ENCODE measurements at places on chromosomes 11 and 22.

DNA sequence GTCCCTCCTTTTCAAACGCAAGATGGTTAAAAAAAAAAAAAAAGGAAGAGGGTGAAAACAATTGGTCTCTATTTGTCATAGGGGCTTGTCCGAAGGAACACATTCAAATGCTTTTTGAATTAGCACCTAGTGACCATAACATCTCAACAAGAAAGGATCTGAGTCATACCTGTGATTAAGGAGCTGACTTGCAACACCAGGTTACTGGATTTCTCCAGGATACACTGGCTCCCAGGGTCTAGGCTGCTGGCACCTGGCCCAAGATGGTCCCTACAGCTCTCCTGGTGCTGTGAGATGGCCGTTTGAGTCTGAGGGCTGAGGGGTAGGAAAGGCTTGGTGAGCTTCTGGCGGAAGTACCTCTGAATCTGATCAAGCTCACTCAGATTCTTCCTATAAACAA is 28.4 kb upstream of the UCP3 start:
- DNase-seq = no peak

GRCh38 chr22:46748908-46749675 is 11.0 kb upstream of the CERK start:
- peak; percentile 39 for DNase-seq

DNA sequence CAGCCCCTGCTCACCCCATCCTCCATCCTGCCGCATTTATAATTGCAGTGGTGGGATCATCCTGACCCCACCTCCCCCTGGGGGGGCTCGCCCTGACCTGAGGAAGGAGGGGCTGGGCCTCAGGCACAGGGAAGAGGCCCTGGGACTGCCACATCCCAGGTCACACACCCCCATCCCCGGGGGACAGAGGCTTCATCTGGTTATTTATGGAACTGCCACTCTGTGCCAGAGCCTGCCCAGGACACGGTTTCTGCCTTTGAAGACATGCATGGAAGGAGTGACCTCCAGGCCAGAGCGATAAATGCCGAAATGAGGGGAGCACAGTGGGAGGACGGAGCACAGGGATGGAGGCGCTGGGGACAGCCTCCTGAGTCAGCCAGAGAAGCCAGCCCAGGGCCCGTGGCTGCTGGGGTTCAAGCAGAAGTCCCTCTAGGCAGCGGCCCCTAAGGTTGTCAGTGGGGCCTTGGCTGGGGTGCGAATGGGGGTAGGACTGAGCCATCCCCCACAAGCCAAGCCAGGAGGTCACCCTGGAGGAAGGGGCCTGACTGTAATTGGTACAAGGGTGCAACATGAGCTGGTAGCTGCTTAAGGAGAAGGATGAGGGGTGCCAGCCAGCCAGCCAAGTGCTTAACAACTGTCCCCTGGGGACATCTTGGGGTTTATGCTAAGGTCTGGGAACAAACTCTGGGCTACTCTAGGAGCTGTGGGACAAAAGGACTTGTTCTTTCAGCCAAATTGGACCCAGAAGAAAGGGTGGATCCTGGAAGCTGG is 51.4 kb upstream of the SHISAL1 start:
- DNase-seq = no peak

GRCh38 chr11:69963533-69964246 is 114.4 kb upstream of the ANO1 start:
- DNase-seq = no peak

GRCh38 chr22:23035557-23036277 is 34.6 kb upstream of the GNAZ start:
- DNase-seq = peak; percentile 7

DNA sequence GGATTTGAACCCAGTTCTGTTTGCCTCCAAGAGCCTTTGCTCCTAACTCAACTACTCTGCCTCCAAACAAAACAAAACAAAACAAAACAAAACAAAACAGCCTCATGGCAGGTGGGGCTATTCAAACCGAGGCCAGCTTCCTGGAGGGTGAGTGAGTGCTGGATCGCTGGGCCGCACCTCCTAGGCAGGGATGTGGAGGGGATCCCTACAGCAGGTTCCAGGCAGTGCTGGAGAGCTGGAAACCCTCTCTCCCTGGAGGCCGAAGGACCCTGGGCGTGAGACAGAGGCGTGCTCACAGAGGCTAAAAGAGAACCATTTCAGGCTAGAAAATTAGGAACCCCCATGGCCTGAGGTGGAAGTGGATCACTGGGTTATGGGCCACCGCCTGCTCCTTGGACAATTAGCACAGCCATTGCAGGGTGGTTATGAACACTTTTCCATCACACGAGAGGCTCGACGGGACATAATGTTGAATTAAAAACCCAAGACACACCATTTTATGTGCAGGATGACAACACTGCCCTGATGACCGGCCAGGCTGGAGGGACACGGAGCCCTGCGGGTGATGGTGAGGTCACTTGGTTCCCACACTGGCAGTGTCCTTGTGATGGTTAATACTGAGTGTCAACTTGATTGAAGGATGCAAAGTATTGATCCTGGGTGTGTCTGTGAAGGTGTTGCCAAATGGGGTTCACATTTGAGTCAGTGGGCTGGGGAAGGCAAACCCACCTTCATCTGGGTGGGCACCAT is 35.2 kb downstream of the SHISAL1 start:
- no peak for DNase-seq

DNA sequence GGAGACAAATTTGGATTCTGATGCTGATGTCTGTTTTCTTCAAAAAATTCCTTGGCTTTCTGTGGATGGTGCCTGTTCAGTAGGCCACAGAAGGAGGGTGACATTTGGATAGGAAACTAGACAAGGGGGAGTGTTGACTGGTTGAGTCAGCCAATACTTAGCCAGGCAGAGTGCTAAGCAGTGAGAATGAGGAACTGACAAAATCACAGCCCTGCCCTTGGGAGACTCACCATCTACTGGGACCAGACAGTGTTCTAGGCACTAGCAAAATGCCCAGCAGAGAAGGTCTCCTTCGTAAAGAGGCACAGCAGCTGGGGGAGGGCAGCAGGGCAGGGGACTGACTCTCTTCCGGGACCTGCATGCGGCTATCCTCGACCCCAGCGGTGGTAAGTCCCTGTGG is 190.2 kb downstream of the DSCAML1 start:
- DNase-seq = no peak

DNA sequence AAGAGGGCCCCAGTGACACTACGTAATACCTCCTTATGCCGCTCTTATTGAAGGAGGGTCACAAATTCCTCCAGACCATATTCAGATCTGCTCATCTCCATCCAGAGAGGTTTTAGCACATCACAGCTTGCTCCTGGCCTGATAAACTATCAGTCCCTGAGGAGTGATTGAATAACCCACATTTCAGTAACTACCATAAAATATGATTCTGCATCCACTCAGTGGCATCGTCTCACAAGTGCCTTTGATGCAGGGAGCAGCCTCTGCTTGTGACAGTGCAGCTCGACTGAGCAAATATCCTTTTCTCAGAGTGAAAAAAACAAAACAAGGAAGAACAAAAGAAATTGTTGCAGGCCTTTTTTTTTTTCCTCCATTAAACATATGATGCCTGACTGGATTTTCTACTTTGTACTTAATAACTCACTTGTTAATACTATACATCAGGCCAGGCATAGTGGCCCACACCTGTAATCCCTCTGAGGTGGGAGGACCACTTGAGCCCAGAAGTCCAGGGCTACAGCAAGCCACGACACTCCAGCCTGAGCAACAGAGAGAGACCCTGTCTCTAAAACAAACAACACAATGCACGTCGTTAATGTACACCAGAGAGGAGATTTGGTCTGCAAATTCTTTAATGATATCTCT is 64.5 kb downstream of the DDX10 start:
- DNase-seq = no peak

- DNase-seq = no peak
Measured at GRCh38 chr11:9575260-9576240, 2.1 kb downstream of the WEE1 start.

GRCh38 chr11:66286699-66287098 is 2.2 kb downstream of the YIF1A start:
- no peak for DNase-seq

GRCh38 chr11:34586488-34587281 is 34.2 kb upstream of the EHF start:
- no peak for DNase-seq

- DNase-seq = peak; percentile 63
Measured at GRCh38 chr11:61065955-61066638, 36.2 kb upstream of the CD5 start.

DNA sequence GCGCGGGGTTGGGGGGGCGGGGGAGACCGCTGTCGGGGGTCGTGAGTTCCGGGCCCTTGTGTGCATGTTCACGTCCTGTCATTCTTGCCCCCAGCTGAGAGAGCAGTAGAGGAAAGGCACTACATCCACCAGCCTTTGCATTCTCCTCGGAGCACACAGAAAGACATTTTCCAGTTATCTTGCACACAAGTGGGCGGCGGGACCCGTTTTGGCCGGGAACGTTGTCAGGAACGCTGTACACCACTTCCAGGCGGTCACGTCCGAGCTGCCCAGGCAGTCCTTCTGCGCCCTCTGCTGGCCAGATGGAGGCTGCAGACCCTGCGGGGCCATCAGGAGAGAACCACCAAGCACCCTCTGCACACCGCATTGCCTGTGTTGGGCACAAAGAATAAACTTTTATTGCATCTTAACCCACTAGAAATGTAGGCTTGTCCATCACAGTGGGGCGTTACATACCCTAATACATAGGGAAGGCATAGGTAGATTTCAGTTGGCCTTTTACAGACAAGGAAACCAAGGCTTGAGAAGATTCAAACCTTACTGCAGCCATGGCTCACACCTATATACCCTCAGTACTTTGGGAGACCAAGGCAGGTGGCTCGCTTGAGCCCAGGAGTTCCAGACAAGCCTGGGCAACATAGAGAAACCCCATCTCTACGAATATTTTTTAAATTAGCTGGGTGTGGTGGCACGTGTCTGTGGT is 2.8 kb upstream of the CDKN1C start:
- DNase-seq = peak; percentile 86

DNA sequence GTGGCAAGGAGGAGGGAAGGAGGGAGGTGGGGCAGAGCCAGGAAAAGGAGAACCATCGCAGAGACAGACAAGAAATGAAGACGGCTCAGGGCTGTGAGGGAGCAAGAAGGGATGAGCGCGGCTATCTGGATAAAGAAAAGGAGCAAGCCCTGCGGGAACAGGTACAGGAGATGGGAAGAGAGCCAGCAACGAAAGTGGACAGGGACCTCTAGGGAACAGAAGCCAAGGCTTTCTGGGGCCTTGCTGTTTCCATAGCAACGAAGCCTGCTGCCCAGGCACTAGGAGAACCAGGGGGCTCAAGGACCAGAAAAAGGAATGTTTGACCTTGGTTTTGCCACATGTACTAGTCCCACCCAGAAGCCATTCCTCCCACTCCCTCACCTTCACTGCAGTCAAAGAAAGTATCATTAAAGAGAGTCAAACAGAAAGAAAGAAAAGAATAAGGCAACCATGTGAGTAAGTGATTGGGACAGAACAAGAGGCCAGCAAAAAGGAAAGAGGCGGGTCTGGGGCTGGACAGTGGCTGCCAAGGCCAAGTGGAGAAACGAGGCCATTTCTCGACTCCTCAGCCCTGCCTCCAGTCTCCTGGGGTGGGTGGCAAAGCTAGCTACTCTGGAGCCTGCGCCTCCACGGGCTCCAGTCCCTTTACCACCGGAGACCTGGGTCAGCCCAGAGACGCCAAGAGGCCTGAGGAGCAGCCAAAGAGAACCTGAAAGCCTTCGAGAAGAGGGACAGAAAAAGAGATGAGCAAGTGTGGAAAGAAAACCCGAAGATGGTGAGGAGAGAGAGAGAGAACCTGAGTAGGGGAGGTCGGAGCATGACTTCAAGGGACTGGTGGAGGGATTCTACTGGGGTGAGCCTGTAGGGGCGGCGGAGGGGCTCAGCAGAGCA is 35.1 kb downstream of the NRXN2 start:
- no peak for DNase-seq

DNA sequence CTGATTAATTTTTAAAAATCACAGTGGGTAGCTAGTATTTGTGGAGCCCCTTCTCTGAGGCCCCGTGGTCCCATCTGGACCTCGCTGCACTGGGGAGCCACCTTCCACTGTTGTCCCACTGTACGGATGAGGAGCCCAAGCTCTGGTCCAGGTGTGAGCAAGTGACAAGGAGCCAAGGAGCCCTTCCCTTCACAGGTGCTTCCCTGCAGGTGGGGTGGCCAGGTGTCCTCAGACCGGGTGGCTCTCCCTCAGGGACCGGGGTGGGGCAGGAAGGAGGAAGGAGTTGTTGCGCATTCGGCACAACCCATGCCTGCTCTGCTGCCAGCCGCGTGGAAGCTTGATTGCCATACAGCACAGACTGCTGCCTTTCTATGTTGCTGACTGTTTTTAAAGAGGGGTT is 10.4 kb upstream of the SEPTIN5 start:
- DNase-seq = no peak

DNA sequence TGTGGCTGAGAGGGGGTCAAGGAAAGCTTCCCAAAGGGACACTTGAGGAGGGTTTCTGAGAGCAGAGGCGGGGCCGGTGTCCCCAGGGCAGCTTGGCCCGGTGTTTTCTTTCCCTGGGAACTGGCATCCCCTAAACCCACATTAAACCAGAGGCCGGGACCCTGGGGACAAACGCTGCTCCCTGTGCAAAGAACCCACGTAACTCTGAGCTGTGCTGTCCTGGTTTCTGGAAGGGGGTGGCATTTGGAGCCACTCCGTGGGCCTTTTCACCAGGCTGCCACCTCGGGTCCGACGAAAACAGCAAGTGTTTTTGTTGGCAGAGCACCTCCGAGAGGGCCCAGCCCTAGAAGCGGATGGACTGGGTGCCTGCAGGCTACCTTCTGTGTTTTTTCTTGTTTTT is 100.2 kb upstream of the ANO1 start:
- DNase-seq = no peak

All from stimulated activated CD4-positive, alpha-beta T cell treated with anti-CD3 and anti-CD28 coated beads, Interleukin-12 subunit alpha, Interleukin-12 subunit beta, amount 100 ng/mL, for 24 hours (primary cell).